ENCODE measurements at places on chromosomes 3 and 15. TPM values are rescaled to one million over a fixed set of nuclear protein-coding genes. Genes with fewer than 3 reads are reported as not detected.

CILP gene
- 0.03 TPM for total RNA-seq

SCG3 gene
- total RNA-seq = 0.86 TPM

ZNF620 gene
- total RNA-seq = 2.8 TPM

BOC gene
- total RNA-seq = 5.0 TPM

NDN gene
- 158 TPM for total RNA-seq

TRAIP gene
- total RNA-seq = 6.6 TPM

TSEN2 gene
- total RNA-seq = 22.2 TPM
